ENCODE measurements at places on chromosomes 4 and X.

DNA sequence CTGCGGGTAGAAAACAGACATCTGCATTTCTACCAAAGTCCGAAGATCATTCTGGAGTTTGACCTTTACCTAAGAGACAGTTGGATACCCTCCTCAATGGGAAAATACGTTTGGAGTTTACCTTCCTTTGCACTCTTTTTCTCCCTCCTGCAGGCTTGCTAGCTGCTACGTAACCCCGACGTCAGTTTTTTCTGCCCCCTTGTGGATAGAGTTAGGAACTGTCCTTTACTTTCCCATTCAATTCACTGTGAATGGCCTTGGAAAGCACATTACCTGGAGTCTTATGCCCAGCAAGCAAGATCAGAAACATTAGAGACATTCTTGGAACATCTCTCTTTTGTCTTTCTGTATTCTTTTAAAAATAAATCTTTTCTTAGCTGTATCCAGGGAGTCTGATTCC, 250.7 kb downstream of the NAP1L3 start:
- no peak for DNase-seq

GRCh38 chr4:2254665-2255500, 7.0 kb downstream of the MXD4 start:
- DNase-seq = no peak

DNA sequence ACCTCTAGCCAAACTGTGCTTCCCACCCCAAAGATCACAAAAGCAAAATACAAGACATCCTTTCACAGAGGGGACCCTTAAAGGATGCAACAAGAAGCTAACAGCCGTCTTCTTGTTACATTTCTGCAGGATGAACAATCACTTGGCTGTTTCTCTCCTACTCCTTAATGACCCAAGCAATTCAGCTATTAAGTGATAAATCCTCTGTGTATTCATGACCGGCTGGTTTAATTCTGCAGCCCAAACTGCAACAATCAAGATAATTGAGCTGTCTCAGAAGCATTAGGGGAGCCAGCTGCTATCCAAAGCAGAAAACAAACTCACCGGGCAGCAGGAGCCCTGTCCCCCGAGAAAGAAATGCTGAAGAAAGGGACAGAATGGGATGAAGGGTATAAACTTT, 85.9 kb upstream of the ACSL4 start:
- DNase-seq = no peak

DNA sequence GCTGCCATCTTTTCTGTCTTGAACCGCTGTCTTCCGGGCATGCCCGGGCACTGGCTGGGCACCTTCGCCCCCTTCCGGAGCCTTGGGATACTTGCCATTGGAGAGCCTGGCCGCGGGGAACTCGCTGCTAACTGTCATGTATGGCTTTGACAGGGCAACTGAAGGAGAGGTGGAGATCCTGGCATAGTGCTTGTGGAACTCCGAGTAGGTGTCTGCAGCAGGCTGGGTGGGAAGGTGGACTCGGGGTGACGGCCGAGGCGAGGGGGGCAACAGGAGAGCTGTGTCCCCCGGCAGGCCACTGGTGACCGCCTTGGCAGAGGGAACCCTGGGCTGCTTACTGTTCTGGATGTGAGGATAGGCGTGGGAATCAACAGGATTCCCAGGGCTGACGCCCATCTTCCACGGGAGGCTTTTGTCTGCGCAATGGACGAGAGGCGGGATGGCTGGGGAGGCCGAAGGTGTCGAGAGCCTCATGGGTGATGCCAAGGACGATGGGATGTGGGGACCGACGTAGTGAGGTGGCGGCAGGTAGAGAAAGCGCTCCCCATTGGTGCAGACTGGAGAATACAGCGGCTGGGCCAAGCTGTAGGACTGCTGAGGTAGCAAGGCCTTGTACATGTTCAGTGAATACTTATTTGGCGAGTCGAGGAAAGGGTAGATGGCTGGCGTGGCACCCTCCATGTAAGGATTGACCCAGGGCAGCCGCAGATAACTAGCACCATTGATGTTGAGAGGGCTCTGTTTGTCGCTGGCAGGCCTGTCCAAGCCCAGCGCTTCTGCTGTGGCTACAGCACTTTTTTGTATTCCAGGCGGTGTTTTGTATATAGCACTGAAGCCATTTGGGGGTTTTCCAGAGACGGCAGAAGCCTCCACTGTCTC, 23.4 kb downstream of the BCOR start:
- DNase-seq = no peak

GRCh38 chr4:40874901-40875300, 125.1 kb downstream of the NSUN7 start:
- no peak for DNase-seq

DNA sequence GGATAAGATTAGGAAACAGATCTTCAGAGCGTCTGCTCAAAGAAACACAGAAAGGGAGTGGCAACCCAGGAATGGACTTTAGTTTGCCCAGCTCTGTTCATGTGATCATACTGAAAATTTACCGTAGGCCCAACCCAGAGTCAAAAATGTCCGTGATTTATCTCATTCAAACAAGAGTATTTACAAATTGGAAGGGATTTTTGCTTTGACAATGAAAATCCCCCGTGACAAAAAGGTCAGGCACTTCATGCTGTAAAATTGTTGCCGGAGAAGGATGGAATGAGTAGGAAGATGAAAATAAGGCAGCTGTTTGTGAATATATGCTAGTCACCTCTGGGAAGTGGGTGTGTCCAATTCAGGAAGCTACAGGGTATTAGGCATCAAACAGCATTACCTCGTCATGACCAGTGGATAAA, 1.2 kb downstream of the SULT1B1 start:
- no peak for DNase-seq

DNA sequence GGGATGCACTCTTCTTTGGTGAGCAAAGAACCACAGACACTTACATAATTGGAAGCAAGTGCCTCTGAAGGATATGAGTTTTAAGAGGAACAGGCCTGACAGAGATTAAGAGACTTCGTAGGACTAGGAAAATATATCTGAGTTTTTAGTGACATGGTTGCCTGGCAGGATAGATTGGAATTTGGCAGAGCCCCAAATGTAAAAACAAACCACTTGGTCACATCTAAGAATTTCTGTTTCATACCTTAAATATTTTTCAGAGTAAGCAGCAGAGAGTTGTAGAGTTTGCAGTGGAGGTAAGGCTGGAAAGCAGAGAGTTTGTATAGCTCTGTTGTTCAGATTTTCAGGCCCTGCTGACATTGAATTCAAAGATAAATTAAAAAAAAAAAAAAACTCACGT, 150.1 kb upstream of the MAGEB2 start:
- no peak for DNase-seq

- no peak for DNase-seq
Observed at GRCh38 chrX:81405781-81406180, 203.9 kb downstream of the SH3BGRL start.

DNA sequence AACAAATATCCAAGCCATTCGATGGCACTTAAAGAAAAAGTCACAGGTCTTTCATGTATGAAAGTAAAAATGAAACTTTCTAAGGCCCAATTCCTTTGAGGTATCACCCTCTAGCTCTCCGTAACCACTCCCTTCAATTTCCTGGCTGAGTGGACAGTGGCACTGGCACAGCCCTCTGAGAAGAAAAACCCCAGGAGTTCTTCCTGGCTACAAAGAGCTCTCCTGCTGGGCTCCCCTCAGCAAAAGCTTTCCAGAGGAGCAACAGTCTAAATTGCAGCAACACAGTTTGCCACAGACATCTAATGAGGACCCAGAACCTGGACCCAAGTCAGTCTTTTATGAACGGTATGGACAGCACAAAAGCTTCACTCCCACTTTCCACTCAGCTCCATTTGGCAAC, 71.8 kb downstream of the FUNDC1 start:
- DNase-seq = no peak

DNA sequence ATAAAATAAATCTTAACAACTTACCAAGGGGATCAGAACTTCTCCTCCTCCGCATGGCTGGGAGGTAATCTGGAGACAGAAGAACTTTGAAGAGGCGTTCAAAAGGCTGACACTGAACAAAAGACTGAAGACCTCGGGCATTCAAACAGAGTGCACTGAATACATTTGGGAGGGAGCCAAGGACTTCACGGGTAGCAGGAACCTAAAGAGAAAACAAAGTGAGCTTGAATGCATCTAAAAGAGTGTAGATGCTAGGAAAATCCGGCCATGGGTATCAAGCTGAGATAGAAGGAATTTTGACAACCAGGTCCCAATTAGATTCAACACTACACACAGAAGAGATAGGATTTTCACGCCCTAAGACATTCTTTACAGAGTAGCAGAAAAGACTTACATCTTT, 69.6 kb downstream of the HUWE1 start:
- no peak for DNase-seq

- no peak for DNase-seq
Observed at GRCh38 chrX:153499341-153499740, 4.6 kb downstream of the BGN start.

- DNase-seq = no peak
Observed at GRCh38 chr4:84238247-84239090, 260.6 kb downstream of the NKX6-1 start.

- DNase-seq = peak; percentile 58
Observed at GRCh38 chr4:7392438-7393421, 42.0 kb downstream of the PSAPL1 start.

GRCh38 chr4:22483551-22483981, 32.3 kb downstream of the ADGRA3 start:
- peak; percentile 55 for DNase-seq

DNA sequence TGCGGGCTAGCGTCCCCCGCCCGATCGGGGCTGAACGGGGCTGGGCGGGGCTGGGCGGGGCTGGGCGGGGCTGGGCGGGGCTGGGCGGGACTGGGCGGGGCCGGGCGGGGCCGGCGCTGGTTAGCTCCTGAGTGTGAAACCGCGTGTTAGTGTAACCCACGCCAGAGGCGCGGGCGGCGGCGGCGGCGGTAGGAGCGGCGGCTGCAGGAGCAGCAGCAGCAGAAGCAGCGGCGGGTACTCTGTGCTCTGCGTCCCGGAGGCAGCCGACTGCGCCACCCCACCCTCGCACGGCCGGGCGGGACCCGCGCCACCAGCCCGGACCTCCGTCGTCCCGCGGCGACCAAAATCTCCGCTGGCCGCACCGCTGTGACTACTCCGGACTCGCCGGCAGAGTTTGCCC, 128.1 kb downstream of the LAS1L start:
- DNase-seq = no peak

DNA sequence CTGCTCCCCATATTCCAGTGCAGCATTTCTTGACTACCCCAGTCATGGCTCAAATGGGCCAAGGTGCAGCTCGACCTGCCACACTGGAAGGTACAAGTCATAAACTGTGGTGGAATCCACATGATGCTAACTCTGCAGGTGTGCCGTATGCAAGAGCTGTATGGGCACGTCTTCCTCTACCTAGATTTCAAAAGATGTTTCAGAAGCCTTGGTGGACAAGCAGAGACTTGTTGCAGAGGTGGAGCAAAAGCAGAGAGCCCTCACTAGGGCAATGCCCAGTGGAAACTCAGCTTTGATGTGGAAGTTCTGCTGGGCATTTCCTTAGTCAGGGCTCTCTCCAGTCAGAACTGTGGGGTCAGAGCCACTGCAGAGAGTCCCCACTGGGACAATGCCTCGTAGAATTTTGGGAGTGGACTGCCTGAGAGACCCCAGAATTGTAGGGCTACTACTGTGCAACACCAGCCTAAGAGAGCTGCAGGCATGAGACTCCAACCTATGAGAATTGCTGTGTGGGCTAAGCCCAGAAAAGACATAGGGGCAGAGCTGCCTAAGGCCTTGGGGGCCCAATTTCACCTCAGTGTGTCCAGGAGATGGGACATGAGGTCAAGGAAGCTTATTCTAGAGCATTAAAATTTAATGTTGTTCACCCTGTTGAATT, 65.7 kb downstream of the BEX3 start:
- no peak for DNase-seq

DNA sequence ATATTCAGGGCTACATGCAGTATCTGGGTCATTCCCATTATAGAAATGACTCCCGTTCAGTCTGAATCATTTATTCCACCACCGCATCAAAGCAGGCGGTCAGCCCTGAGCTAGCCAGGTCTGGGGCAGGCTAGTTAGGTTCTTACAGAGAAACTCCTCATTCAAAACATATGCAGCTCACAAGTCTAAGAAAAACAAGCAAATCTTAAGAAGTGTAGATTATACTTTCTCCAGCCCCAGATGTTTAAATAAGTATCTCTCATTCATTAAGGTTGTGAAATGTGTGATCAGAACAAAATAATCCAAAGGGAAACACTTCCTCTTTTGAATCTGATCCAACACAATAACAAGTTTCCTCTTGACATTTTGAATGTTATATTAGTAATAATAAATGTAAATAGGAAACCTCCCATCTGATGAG, 441.9 kb downstream of the INPP4B start:
- DNase-seq = no peak

GRCh38 chr4:24328711-24329110, 255.6 kb downstream of the DHX15 start:
- DNase-seq = no peak

DNA sequence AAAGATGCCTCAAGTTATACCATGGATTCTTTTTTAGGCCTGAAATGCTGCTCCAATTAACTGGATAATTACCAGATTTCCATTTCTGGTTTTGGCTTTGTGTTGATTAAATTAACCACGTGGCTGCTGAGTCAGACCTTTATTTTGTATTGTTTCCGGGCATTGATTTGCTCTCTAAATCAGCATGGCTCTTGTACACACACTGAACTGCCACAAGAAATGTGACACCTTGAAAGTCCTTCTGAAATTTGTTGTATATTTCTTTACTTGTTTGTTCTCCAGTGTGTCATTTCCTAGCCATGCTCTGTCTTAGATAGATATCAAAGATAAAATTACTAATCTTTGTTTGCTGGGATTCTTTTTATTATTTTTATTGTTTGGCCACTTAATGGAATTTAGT, 11.7 kb downstream of the MTTP start:
- no peak for DNase-seq

DNA sequence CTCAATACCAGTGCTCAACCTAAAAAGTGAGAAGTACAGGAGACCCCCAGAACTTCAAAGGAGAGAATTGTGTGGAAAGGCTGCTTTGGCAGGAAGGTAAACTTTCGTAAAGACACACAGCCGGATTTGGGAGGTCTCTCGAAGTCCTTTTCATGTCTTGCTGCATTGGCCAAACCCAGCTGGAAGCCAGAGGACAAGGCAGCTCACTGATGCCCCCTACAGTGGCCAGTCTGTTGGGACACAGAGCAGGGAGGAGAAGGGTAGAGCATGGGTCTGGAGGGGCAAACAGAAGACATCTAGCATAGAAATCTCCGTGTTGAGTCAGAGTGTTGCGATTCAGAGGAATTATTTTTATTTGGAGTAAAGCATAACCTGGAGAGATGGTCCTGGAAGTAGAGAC, 198.9 kb downstream of the ANK2 start:
- DNase-seq = no peak
